ENCODE measurements at places on chromosomes 2 and 18.

DNA sequence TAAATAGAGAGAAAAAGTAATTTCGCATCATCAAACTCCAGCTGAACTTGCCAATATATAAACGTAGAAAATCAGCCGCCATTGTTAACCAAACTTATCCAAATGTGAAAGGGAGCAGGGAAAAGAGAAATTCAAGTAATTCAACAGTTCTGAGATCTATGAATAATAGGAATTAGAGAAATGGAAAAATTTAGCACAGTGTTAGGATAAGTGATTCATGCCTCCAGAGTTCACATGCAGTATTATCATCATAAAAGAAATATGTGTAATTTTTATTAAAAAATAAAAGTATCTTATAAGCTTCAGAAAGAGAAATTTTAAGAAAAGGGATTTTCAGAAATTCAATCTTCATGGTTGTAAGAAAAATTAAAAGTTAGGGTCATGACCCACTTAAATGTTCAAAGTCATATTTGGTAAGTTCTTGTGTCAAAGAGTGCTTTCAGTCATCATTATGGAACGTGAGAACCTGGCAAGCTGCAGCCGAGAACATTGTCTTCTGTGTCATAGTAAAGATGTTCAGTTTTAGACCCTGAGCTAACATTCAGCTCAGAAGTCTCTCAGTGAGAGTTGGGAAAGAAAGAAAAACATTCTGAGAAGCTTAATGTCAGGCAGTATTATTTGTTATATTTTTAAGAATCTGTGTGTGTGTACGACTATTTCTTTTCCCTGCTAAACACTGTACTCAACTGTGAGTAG lies 414.3 kb upstream of the RGPD4 start:
- DNase-seq, result no peak

DNA sequence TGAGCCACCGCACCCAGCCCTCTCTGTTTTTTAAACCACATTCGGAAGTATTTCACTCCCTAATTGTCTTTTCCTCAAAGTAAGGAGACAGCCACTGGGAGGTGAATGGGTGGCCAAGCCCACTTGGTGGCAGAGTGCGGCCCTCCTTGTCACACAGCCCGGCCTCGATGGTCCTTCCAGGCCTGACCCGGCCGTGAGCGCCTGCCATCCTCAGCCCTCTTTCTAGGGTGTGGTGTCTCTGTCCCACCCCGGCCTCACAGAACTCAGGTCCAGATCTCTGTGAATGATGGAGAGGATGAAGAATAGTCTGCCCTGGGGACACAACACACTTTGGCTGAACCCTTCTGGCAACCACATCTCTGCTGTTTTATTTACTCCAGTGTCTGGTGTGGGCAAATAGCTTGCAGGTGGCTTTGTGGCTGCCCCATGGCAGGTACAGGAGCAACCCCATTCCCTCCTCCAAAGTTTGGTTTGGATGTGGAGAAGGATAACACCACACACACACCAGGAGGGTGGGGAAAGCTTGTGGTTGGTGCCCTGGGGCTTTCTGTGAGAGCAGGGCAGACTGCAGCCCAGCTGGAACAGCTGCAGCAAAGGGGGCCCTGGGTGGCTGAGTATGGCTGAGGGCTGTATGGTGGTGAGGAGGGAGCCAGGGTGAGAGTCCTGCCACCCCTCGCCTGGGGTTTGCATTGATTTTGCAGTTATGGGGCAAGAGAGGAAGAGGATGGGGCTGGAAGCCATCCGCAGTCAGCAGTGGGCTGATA lies 88.6 kb downstream of the FAM168B start:
- no peak for DNase-seq

DNA sequence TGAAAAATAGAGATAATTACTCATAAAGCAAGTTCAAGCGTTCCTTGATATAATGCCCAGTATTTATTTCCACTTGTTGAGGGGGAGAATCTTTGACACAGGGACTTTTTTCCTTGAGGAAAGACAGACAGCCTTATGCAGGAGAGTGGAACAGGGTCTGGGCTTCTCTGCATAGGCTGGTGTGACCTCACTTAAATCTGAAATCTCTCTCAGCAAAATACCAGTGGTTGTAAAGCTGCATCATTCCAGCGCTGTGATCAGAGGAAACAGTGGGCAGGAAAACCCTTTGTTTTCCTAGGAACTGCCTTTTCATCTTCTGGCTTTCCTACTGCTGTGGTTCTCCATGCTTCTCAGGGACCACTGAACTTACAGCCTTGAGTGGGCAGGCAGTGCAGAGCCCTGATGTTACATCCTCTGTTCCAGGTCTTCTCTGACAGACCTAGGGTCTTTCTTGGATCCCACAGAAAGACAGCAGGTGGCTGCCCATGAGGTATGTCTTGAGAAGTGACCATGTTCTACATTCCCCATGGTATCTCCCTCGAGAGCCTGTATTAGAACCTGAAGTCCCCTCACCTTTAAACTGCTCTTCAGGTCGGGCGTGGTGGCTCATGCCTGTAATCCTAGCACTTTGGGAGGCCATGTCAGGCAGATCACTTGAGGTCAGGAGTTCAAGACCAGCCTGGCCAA lies 17.6 kb upstream of the MAP4K4 start:
- no peak for DNase-seq

DNA sequence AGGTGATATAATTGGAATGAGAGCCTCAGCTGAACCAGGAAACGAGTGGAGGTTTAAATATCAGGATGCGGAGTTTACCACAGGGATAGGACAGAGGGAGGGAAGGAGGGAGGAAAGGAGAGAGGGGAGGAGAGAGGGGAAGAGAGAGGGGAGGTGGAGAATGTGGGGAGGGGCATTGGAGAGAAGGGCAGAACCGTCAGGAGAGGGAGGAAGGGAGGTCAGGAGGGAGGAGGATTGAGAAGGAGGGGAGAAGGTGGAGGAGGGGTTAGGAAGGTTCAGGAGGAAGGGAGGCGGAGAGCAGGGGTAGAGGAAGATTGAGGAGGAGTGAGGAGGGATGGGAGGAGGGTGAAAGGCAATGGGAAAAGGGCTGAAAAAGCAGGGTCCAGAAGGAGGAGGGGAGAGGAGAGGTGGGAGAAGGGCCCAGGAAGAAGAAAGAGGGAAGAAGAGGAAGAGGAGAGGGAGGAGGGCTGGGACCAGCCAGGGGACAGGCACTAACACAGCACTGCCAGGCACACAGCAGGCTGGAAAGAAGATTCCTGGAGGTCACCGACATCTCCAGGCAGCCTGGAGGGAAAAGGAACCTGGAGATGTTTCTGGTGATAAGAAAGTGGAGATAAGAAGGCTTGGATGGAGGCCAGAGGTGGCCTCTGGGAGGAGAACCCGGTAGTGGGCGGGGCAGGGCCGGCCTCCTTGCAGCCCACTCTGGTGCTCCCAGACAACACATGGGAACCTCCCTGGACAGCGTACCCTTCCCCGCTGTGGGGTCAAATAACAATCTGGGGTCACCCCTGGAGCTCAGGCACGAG lies 176.7 kb upstream of the SMAD2 start:
- no peak for DNase-seq

- peak; percentile 35 for DNase-seq
Observed at GRCh38 chr2:56132138-56132537, 51.7 kb upstream of the CCDC85A start.

GRCh38 chr2:163353551-163353950 lies 382.3 kb downstream of the FIGN start:
- no peak for DNase-seq

- DNase-seq, result no peak
Observed at GRCh38 chr2:234331566-234331965, 165.3 kb downstream of the ARL4C start.

- DNase-seq, result no peak
Observed at GRCh38 chr2:134412639-134412999, 158.7 kb downstream of the MGAT5 start.

DNA sequence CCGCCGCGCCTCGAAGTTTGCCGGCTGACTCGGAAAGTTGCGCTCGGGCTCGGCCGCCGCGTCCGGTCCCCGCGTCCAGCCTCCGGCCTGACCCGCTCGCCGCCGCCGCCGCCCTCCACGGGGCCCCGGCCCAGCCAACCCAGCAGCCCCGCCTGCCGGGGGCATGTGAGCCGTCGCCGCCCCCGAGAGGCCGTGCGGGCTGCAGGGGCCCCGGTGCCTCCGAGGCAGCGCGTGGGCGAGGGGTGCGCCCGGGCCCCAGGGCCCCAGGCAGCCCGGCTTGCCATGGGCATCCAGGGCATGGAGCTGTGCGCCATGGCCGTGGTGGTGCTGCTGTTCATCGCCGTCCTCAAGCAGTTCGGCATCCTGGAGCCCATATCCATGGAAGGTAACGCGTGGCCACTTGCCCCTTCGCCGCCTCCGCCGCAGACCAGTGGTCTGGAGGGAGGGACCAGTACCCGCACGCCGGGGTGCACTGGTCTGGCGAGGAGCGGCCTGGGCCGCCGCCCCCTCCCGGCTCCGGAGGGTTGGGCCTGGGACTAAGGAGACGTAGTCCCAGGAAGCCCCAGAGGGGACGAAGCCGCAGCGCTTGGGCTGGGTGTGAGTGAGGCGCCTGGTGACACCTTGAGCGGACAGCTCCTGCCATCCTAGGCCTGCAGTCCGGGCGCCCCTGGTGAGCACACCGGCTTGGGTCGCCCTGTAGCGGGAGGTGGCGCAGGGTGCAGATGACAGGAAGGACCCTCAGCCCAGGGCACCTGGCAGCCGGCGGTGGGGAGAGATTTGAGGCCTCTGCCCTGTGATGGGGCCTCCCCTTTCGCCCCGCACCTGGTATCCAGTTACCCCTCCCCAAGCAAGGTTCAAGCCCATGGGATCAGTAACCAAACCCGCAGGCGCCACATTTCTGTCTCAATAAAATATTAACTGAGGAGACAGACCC lies 49.9 kb downstream of the KCNIP3 start:
- no peak for DNase-seq

DNA sequence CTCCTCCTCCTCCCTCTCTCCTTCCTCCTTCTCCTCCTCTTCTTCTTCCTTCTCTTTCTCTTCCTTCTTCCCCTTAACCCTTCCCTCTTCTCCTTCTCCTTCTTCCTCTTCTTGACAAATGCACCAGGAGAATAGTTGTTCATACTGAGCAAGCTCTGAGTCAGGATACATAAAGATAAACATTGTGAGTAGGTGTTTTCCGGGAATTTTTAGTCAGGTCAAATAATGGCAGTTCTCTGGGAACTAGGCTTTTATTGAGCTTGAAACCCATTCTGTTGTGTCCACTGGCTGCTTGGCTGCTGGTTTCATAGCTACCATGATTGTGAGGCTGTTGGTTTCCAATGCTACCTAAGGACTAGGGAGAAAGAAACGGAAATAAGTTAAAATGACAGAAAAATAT lies 1144.7 kb upstream of the DDX18 start:
- no peak for DNase-seq

DNA sequence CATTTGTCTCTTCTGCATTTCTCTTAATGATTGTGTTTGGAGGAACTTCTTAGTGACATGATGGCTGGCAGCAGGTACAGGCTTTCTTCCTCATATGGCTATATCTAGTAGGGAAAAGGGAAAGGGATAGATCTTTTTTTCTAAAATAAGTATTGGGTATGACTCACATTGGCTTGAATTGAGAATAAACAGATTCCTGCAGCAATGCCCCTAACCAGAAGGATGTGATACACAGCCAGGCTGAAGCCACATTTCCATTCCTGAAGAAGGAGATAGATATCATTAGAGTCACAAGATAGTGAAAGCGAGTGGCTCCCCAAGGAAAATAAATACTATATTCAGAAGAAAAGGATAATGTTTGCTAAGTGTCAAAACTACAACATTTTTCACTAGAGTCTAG lies 61.1 kb downstream of the VWC2L start:
- no peak for DNase-seq

- DNase-seq, result no peak
Observed at GRCh38 chr2:12819103-12819475, 102.4 kb downstream of the TRIB2 start.

DNA sequence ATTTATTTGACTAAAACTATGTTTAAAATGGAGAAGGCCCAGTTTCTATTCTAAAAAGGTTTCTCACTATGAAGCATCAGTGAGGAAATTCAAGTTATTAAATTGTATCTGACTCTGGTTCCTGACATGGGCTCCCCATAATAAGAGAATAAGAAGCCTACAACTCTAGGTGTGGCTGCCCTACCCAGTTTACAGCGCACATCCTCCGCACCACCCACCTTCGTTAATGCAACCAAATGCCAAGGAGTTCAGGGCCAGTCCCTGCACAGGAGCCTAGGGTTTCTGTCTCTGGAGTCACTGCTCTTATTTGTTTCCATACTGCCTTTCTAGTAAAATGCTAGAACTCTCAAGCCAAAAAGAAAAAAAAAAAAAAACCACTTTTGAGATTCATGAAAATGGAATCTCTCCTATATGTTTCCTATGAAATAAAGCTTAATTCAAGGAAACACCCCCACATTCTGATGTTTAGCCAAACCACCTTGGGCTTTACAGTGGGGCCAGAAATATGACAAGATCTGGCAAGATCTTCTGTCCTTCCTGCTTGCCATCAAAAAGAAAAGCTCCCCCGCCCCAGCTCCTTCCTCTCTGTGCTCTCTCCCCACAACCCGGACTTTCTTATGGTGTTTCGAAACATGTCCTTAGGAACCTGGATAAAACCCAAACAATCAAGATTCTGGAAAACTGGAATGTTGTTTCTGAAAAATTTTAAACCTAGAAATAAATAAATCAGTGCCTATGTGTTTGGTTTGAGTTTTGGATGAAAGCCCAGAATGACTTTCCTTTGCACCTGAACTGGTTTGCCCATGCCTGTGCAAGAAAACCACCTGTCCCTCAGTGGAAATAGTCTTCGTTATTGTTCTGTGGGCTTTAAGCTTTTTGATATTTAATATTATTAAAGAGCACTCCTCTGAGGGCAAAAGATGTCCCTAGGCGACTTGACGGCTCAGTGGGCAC lies 136.7 kb downstream of the SP3 start:
- no peak for DNase-seq

DNA sequence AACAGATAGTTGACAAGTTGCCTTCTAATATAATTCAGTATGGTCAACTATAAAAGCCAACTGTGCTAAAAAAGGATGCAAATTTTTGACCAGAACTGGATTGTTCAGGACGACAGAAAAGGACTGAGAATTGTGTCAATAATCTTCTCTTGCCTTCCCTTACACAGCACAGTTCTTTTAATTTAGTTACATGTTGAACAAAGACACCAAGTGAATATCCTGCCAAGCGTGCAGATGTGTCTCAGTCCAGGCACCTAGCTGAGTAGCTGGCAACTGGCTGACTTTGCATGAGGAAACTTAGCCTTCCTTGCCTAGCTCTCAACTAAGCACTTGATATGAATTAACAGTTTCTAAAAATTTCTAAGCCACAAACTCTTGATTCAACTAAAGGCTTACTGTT lies 801.4 kb downstream of the BCL11A start:
- no peak for DNase-seq

DNA sequence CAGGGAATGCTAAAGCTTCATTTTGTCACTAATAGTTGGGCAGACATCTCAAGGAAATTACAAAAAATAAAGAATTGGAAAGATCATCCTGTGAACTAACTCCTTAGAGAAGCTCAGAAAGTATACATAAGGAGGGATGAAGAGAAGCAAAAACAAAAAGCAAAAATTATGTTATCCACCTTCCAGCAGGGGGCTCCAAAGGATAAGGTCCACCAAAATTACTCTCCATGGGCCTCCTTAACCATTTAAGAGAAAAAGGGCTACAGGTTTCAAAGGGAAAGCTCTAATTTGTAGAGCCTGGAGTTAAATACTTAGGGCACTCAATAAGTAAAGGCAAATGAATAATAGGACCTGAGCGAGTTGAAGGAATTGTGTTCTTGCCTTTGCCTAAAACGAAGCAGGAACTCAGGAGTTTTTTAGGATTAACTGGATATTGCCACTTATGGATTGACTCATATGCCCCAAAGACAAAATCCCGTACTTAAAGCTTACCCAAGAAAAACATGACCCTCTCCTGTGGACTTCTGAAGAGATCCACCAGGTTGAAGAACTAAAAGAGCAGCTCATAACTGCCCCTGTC lies 1167.9 kb downstream of the DSC3 start:
- peak; percentile 7 for DNase-seq
